ENCODE measurements at places on chromosomes 16 and 17.

DNA sequence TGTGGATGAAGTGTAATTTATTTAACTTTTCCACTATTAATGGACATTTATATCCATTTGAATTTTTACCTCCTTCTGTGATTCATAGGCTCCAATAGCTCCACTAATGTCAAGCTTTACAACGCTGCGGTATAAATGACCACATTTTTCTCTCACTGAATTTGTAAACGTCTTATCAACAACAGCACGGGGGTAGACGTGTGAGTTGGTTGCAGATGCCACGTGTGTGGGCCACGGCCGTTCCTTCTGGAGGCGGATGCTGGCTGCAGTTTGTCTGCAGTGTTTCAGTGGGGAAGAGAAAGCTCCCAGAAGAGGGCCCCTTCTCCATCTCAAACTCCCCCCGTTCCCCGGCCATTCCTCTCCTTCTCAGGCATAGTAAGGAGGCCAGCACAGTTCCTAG lies 68.2 kb upstream of the XYLT1 start:
- no peak for DNase-seq

DNA sequence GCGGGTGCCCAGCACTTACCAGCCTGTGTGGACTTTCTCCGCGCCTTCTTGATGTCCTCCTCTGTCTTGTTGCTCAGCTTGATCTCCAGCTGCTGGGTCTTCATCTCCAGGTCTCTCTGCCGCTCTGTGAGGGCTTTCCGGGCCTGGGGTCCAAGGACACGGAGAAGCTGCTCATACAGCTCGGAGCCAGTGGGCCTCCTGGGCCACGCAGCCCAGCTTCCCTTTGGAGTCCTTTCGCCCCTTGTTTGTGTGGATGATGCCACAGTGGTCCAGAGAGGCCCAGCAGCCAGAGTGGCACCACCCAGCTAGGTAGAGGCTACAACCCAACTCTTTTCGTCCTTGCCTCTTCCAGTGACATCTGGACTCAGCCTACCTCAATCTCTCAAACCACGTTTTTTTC lies 20.4 kb upstream of the RCVRN start:
- DNase-seq: no peak

- no peak for DNase-seq
Measured at GRCh38 chr16:13997933-13998332, 73.2 kb upstream of the MRTFB start.

DNA sequence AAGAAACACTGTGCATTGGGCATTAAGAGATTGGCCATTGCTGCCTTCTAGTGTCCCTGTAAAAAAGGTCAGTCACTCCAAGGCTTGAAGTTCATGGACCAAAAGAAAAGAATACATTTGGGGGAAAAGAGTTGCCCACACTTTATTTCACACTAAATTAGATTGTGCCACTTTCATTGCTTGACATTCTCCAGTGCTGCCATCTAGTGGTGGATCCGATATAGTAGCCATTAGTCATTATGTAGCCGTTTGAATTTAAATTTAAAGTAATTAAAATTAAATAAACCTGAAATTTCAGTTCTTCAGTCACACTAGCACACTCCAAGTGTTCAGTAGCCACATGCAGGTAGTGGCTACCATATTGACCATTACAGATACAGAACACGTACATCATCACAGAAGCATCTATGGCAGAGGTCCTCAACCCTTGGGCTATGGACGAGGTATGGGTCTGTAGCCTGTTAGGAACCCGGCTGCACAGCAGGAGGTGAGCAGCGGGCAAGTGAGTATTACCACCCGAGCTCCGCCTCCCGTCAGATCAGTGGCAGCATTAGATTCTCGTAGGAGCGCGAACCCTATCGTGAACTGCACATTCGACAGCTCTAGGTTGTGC lies 21.9 kb upstream of the CDH5 start:
- DNase-seq: peak; percentile 64

GRCh38 chr17:35080536-35080935 lies 17.0 kb upstream of the RFFL start:
- no peak for DNase-seq
